ENCODE measurements at places on chromosomes 1 and 21. TPM values are rescaled to one million over a fixed set of nuclear protein-coding genes. Genes with fewer than 3 reads are reported as not detected.

The IGSF21 gene
- not detected for total RNA-seq

The TEKT2 gene
- not detected for total RNA-seq

The CAMK2N1 gene
- total RNA-seq: 10.2 TPM

The SLC2A5 gene
- not detected for total RNA-seq

The ATP5PO gene
- 237 TPM for total RNA-seq

DNA sequence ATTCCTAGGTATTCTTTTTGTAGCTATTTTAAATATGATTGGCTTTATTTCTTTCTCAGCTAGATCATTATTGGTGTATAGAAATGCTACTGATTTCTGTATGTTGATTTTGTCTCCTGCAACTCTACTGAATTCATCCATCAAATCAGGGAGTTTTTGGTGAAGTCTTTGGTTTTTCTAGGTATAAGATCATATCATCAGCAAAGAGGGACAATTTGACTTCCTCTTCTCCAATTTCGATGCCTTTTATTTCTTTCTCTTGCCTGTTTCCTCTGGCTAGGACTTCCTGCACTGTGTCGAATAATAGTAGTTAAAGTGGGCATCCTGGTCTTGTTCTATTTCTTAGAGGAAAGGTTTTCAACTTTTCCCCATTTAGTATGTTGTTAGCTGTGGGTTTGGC lies 27.5 kb upstream of the PRKACB start:
- no peak for DNase-seq

- peak; percentile 10 for DNase-seq
Measured at GRCh38 chr1:118247593-118247992, 62.6 kb upstream of the SPAG17 start.

DNA sequence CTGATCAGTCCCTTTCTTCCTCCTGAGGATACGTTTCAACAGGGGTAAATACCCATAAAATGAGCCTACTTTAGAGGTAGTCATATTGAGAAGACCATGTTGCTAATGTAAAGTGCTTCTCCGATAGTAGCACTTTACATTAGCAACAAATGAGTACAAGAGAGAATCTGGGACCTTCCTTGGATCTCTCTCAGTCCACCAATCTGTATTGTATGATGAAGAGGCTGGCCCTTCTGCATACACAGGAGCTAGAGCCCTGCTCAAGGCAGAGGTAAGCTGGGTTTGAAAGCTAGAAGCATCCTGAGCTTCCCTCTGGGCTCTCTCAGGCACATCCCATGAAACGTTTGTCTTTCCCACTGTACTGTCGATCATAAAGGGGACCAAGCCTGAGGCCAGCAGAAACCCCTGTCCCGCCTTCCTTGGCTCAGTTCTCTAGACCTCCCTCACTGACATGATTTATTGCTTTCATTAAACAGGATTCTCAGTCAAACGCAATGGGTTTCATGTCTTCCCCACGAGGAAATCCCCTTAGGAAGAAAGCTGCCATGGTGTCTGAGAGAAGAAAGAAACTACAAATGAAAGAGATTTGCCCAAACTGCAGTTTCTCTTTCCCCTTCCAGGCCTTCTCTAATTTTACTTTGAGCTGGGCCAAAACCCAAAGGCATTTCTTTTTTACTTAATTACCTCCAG lies 62.8 kb upstream of the BCAR3 start:
- no peak for DNase-seq

DNA sequence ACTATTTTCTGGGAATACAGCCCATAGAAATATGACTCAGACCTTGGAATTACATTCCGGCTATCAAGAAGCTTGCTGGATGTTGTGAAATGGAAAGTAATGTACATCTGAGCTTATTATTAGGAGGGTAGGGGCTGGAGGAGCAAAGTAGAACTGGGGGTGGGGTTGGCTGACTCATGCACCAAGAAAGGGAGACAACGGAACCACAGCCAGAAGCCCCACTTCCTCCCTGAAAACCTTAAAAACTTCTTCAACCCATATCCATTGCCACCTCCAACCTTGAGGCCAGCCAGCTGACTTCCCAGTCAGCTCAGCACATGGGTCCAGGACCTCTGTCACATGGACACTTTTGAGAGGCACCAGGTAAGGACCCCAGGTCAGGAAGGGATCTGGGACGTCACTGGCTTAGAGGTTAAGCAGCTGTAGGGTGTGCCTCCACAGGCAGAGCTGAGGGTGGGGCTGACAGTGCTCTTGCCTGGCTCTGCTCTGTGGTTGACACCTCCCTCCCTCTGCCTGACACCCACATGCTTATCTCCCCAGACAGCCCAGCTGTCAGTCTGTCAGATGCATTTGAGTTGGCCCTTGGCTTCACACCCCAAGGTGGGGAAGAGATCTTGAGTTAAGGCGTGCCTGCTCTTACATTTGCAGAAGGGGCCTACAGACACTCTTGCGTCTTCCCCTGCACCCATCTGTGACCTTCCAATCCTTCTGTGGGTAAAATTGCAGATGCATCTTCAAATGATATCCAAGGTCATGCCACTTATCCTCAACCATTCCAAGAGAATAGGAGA lies 5.7 kb upstream of the ZNF683 start:
- peak; percentile 98 for DNase-seq

DNA sequence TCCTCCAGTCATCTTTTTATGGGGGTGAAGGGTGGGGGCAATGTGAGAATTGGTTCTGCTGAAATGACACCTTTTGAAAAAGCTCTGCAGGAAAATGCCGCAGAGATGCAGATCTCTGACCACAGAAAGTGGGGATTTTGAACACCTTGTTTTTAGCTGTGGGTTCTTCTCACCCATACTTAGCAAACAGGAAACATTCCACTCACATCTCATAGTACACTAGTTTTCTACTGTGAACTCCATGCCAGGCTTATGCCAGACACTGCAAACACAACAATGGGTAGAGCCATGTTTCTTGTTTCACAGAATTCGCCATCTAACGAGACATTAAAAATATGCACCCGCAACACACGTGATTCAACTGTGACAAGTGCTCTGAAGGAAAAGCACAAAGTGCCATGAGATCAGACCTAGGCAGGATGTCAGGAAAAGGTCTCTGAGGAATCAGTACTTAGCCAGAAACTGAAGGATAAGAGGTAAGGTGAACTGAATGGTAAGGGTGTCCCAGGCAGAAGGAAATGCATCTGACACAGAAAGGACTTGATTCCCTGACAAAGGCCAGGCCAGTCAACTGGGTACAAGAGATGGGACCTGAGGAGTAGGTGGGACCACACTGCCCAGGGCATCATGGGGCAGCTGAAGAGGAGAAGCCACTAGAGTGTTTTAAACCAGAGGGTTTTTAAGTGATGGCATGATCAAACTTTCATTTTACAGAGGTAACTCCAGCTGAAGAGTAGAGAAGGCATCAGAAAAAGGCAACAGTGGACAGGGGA lies 83.8 kb upstream of the JAK1 start:
- DNase-seq: no peak

- DNase-seq: no peak
Measured at GRCh38 chr1:213061263-213061662, 10.2 kb downstream of the RPS6KC1 start.

- no peak for DNase-seq
Measured at GRCh38 chr1:18157968-18158367, 50.4 kb downstream of the IGSF21 start.

DNA sequence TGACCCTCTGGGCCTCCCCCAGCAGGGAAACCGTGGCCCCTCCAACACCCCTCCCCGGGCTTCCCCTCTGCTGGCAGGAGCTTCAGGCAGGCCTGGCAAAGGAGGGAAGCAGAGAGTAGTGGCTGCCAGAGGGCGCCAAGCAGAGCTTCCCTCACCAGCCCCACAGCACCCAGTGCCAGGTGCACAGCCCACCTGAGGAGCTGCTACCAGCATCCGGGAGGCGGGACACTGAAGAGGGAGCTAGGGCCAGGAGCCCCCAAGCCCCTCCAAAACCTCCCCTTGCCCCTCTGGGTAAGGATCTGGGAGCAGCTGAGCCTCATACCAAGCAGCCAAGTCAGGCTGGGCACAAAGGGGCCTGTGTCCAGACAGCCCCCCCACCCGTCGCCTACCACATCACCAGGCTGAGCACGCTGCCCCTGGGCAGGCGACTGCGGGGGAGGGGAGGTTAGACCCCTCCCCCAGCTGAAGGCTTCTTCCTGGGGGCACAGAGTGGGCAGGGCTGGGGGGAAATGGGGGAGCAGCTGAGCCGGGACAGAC lies 19.6 kb downstream of the CCDC24 start:
- no peak for DNase-seq

GRCh38 chr1:3321559-3322449 lies 132.7 kb upstream of the ARHGEF16 start:
- no peak for DNase-seq

- DNase-seq: no peak
Measured at GRCh38 chr1:119091618-119092017, 48.8 kb downstream of the WARS2 start.

DNA sequence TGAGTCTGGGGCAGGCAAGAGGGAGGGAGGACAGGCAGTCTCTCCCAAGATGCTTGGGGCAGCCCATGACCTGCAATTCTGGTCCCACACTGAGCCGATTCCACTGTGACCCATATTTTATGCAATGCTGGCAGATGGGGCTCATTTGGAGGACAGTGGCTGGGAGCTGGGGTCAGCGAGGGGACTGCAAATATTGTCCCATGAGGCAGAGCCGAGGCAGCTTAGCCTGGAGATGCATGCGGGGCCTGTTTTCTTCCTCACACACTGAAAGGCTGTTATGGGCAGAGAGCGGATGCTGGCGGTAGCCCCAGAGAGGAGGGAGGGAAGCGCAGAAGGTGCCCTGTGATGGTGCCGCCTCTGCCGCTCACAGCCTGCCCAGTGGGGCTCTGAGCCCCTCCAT lies 128.5 kb upstream of the POU3F1 start:
- no peak for DNase-seq

- DNase-seq: peak; percentile 77
Measured at GRCh38 chr1:109931189-109931731, 20.6 kb downstream of the CSF1 start.

DNA sequence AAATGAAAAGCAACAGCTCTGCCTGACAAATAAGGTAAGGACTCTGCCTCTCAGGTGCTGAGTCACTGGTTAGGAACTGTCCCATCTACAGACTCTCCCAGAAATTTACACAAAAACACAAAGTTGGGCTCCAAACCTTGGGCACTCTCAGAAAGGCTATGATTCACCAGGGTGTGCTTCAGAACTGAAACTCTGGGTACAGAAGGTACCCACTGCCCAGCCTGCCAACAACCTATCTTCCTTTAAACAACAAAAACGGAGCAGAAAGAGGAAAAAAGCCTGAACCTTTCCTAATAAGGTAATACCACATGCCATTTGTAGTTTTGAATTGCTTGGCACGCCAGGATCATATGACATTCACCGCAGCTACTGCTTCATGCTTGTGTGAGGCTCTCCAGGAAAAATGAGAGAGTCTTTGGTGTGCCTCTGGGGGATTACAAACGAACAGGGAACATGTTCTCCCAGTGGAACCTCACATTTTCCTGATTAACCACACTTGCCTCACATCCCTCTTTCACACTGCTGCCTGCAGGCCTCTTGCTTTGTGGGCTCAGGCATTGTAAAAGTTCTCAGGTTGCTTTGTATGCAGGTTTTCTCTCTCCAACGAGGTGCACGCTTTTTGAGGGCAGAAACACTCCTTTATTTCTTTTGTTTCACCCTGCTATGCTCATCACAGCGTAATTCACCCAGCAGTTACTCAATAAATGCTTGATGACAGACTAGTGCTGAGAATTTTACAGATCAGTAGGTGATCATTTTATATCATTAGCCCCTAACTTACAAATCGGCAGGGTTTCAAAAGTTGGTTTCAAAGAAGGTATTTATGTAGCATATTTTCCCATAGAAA lies 65.1 kb downstream of the GADD45A start:
- peak; percentile 83 for DNase-seq

- no peak for DNase-seq
Measured at GRCh38 chr1:113281550-113281949, 108.8 kb upstream of the MAGI3 start.

- DNase-seq: no peak
Measured at GRCh38 chr1:156257711-156258110, 9.9 kb upstream of the PAQR6 start.

- DNase-seq: no peak
Measured at GRCh38 chr1:242178924-242179708, 180.2 kb upstream of the MAP1LC3C start.

GRCh38 chr1:244751271-244751895 lies 84.1 kb upstream of the COX20 start:
- no peak for DNase-seq

DNA sequence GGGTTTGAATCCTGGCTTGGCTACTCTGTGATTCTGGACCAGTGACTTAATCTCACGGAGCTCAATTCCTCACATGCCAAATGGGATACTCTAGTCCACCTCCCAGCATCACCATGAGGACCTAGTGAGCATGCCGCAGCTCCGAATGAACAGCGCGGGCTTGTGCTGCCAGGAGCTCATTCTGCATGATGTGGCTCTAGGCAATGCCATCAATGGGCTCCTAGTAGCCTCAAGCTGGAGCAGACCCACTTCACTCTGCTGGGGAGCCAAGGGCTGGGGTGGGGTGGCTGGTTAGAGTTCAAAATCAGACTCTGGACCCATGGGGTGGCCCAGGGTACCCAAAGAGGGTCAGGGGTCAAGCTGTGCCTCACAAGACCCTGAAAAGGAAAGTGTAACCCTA lies 41.5 kb downstream of the CDK18 start:
- DNase-seq: no peak

DNA sequence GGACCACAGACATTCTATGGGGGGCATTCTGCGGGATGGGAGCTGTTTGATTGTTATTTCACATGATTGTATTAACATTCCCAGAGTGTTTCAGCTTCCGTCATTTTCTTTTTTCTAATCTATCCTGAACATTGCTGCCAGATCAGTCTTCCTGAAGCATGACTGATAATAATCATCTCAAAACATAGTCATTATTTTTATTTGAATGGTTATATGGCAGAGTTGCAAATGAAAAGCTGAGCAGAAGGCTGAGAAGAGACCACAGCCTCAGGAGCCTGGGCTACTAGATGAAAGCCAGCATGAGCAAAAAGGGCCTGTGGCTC lies 109.0 kb downstream of the ERG start:
- DNase-seq: no peak

- no peak for DNase-seq
Measured at GRCh38 chr1:101064697-101065096, 39.1 kb upstream of the DPH5 start.

DNA sequence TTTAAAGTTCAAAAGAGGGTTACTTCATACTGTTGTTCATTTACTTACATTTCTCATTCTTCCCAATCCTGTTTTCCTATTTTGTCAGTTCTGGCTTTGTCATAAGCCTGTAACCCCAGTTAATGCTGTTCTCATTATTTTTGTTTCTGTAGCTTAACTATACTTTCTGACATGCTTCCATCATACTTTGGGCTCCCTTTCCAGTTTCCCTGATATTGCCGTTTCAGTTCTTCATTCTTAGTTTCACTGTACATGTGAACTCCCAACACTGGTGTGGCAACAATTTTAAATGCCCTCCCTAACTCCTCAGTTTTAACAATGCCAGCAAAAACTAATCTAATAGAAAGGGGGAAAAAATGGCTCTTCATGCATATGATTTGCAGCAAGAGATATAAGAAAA lies 456.7 kb downstream of the LMO4 start:
- no peak for DNase-seq

- no peak for DNase-seq
Measured at GRCh38 chr1:29793653-29794348, 557.5 kb downstream of the PTPRU start.

Data from IMR-90 (cell line).